ENCODE measurements at places on chromosomes 16 and 17.
A peak's percentile ranks its signal among the peaks of the same experiment; 100 is the strongest.

GRCh38 chr16:70395345-70395901 lies 43.5 kb downstream of the ST3GAL2 start:
- no peak for DNase-seq

GRCh38 chr17:37661400-37662014 lies 18.3 kb upstream of the DDX52 start:
- no peak for DNase-seq

GRCh38 chr17:49216953-49217650 lies 6.6 kb downstream of the ABI3 start:
- no peak for DNase-seq

- DNase-seq: no peak
These were observed 4.4 kb upstream of the ZFPM1 start for GRCh38 chr16:88448461-88449266.

DNA sequence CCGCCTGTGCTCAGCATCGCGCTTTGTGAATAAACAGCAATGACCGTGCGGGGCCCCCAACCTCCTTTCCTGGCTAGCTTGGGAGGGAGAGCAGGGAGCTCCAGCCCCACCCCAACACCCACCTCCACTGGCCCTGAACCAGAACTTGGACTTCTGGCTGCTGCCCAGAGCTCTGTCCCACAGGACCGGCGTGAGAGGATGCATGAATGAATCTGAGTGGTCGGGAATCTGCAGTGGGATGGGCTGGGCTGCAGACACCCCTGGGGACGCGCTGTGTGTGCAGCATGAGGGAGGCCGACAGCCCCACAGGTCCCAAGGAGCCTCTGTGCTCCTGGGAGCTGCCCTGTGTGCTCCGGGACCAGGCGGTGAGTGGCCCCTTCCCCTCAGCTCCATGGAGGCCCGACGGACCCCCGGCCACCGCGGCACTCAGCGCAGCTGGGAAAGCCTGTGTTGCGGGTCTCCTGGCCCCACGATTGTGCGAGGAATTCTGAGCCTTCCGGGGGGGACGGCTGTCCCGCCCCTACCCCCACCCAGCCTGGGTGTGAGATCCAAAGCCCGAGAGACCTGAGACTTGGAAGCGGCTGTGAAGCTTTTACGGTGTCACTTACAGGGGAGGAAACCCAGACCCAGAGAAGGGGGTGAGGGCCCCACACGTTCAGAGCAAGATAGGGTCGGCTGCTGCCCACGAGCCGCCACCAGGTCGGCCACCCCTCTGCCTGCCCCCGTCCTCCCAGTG lies 5.4 kb downstream of the PIEZO1 start:
- no peak for DNase-seq

DNA sequence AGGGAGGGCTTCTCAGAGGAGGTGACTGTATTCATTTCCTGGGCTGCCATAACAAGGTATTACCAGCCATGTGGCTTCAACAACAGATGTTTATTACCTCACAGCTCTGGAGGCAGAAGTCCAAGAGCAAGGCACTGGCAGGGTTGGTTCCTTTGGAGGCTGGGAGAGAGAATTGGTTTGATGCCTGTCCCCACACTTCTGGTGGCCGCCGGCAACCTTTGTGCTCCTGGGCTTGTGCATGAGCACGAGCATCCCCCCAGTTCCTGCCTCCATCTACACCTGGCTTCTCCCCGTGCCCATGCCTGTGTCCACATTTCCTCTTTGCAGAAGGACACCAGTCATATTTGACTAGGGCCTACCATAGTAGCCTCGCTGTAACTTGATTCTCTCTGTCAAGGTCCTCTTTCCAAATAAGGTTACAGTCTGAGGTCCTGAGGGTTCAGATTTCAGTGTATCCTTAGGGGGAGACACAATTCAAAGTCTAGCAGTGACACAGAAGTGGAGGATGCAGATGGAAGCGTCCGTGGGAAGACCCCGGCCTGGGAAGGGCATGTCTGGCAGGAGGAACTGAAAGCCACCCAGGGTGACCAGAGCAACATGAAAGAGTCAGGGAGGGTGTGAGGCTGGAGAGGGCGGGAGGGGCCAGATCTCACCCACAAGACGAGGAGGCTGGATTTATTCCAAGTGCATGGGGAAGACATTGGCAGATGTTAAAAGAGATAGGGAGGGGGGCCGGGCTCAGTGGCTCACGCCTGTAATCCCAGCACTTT lies 188.2 kb upstream of the HSBP1 start:
- no peak for DNase-seq

- no peak for DNase-seq
These were observed 260.8 kb upstream of the PSMD7 start for GRCh38 chr16:74035816-74036215.

DNA sequence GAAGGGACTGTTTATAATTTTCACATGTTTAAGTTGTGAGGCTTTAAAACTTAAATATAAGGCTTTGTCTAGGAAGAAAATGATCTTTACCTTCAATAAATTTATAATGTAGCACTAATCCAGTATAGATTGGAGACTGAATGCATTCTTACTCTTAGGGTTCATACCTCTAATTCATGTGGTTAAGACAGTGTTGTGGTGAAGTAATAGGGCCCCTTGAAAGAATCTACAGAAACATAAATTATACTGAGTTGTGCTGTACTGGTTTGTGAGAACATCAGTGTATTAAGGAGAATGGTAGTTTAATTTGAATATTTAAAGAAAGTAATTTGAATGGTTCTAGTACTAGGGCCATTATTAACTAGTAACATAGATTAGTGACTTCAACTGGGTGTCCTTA lies 13.7 kb downstream of the HAPSTR1 start:
- DNase-seq: no peak

DNA sequence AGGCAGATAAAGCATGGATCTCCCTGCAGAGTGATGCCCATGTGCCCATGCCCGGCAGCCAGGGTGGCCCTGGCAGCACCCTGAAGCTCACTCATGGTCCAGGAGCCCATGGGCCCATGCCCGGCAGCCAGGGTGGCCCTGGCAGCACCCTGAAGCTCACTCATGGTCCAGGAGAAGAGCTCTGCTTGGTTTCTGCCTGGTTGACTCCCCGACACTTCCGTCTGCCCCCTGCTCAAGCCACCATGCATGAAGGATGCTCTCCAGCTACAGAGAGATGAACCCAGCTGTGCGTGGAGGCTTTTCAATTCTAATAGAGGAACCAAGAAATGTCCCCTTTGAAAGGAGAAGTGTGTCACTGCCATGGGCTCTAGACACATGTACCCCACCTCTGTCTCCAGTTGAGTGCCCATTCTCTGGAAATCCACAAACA lies 8.7 kb downstream of the CCL17 start:
- DNase-seq: no peak

GRCh38 chr17:6714315-6714874 lies 1.2 kb upstream of the SLC13A5 start:
- no peak for DNase-seq

GRCh38 chr17:39401412-39402243 lies at the start of gene FBXL20:
Gene FBXL20, minus strand, starts transcription at chr17:39401626. Its CDS starts 224 bp downstream, at chr17:39401402.
- DNase-seq: peak; percentile 45

GRCh38 chr17:148757-149156 lies 11.4 kb downstream of the SCGB1C2 start:
- no peak for DNase-seq

DNA sequence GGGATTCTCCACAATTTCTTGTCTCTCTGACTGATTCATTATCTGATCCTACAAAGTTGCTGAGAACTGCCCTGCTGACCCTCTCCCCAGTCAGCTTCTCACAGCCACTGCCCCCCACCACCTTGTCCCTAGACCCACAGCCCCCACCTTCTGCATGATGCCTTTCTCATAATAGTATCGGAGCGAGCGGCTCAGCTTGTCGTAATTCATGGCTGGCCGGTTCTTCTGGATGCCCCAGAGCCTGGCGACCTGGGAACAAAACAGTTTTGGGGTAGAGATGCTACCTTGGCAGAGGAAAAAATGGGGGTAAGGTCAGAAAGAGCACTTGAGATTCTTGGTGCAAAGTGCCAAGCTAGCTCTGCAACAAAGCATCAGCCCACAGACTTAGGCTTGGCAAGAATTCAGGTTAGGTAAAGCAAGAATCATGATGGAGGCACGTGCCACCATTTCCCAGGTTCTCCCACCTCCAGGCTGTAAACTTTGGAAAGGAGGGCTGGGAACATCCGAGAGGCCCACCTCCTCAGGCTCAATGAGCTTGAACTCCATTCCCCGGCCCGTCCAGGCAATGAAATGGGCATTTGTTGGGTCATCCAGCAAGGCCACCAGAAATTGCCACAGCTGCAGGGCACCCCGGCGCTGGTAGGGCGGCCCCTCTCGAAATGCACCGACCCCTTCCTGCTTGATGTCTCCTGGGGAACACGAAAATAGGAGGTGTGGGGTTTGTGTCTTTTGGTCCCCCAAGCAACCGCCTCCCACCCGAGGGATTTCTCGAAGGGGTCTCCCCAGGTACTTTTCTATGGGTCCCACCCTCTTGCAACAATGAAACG lies 16.9 kb downstream of the ETV4 start:
- no peak for DNase-seq

DNA sequence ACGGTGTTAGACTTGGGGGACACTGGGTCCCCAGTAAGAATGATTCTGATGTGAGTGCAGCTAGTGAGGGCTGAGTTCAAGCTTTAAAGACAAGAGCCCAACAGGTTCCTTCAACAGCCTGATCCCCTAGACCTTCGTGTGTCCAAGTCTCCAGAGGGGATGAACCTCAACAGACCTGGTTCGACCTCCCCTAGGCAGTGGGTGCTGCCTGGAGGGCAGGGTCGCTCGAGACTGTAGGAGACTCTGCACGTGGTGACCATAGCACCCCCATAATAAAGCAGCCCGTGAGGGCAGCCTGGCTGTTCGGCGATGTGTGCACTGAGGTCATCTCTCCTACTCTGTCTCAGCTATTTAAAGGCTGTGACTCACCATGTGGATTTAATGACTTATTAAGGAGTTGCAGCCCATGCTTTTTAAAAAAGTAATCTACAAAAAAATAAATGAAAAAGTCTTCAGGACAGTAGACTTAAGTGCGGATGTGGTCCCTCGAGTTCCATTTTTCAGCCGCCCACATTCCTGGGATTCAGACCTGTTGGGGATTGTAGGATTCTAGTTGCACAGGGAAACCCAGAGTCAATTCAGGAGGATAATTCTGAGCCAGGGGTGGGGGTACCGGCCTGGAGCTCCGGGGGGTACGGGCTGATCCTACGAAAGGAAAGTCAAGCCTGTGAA lies 23.4 kb upstream of the METRNL start:
- no peak for DNase-seq

DNA sequence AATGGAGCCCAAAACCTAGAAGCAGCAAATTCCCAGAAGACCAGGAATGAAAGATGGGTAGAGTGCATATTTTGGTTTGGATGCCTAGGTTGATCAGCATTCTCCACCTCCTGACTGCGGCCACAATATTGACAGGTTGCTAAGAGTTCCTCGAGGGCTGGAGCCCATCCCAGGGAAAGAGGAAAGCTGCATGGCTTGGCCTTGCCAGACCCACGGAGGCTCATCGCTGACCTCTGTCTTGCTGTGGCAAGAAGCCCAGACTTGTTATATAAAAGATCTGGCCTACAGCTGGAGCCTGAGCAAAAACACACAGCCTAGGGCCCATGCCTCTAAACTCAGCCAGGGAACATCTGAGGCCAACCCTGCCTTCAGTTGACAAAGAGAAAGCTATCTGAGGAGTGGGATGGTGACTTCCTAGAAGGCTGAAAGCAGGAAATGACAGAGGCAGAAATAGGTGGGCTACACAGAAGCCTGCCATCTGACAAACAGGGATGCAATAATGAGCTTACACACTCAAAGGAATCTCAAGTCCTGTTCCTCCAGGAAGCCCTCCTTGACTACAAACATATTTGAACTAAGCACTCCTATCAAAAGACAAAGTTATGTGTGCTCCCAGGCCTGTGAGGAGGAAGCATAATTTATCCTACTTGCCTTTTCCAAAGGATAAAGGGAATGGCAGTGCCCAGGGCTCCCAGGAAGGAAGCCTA lies 22.5 kb upstream of the SLC35B1 start:
- DNase-seq: no peak

GRCh38 chr16:30485818-30486436 lies 13.4 kb downstream of the ITGAL start:
- DNase-seq: no peak

GRCh38 chr16:71894229-71894920 lies 956 bp upstream of the IST1 start:
- DNase-seq: no peak

All from NCI-H1417 treated with DMSO at 0.1 percent for 48 hours (cell line).